Inflammatory macrophage (primary cell): ENCODE measurements at places on chromosomes 12 and 14.
A peak's percentile ranks its signal among the peaks of the same experiment; 100 is the strongest.

DNA sequence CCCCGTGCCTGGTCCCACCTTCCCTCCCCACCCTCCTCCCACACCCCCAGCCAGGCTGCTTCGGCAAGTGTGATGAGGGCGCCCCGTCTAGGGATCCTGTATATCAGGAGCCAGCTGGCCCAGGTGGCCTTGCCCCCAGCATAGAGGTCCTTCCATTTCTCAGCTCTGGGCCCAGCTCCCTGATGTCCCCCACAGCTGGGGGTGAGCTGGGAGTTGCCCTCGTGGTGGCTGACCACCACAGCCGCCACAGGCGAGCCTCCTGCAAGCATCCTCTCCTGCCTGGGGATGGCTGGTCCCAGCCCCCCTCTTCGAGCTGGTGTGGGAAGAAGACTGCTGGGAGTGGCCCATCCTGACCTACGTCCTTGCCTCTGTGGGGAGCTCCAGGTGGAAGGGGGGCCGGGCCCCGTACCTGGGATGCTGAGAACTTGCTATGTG is 7.4 kb downstream of the ASPG start:
- DNase-seq = no peak

GRCh38 chr12:113880988-113881962 is 84.8 kb downstream of the RBM19 start:
- DNase-seq = no peak

GRCh38 chr12:3496957-3497356 is 6.0 kb downstream of the PRMT8 start:
- DNase-seq = no peak

- peak; percentile 98 for DNase-seq
These were observed 23.1 kb downstream of the LLPH start for GRCh38 chr12:66107451-66107915.

GRCh38 chr12:132570635-132571034 is 39.7 kb downstream of the LRCOL1 start:
- DNase-seq = no peak

- DNase-seq = no peak
These were observed 5.4 kb downstream of the TCL1B start for GRCh38 chr14:95691591-95691990.

DNA sequence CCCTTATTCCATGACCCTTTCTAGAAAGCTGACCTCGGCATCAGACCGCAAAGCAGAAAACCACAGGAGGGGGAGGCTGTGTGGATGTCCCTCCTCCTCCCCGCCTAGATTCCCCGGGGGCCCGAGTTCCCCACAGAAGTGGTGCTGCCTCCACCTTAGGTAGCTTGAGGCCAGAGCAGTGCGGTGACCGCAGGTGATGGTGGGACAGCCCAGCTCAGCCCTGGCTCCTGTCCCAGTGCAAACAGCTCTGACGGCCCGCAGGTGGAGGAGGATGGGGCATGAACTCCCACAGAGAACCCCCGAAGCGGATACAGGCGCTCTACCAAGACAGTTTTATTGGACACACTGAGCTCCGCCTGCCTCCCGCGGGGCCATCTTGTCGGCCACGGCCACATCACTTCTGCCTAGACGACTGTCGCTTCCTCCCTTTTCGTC is 19.5 kb downstream of the ARL6IP4 start:
- DNase-seq = no peak

DNA sequence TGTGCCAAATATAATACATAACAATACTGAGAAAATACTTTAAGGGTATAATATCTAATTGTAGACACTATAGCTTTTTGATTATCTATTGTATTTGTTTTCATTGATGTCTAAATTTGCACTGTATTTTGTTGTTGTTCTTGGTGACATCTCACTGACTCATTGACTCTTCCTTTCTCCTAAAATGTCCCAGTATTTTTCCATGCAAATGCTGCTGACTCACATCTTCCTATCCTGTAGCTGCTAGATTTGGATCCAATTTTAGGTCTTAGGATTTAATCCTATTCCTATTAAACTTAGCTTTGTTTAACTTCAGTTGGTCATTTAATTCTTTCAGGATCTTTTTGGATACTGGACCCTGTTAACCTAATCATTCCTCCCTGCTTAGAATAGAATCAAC is 148.5 kb downstream of the TMTC2 start:
- DNase-seq = no peak

GRCh38 chr12:127162902-127163301 is 1104.1 kb upstream of the TMEM132C start:
- peak; percentile 10 for DNase-seq

GRCh38 chr12:32777159-32777558 is 21.5 kb upstream of the YARS2 start:
- no peak for DNase-seq

GRCh38 chr14:99672506-99673304 is 11.4 kb upstream of the CYP46A1 start:
- DNase-seq = peak; percentile 55

DNA sequence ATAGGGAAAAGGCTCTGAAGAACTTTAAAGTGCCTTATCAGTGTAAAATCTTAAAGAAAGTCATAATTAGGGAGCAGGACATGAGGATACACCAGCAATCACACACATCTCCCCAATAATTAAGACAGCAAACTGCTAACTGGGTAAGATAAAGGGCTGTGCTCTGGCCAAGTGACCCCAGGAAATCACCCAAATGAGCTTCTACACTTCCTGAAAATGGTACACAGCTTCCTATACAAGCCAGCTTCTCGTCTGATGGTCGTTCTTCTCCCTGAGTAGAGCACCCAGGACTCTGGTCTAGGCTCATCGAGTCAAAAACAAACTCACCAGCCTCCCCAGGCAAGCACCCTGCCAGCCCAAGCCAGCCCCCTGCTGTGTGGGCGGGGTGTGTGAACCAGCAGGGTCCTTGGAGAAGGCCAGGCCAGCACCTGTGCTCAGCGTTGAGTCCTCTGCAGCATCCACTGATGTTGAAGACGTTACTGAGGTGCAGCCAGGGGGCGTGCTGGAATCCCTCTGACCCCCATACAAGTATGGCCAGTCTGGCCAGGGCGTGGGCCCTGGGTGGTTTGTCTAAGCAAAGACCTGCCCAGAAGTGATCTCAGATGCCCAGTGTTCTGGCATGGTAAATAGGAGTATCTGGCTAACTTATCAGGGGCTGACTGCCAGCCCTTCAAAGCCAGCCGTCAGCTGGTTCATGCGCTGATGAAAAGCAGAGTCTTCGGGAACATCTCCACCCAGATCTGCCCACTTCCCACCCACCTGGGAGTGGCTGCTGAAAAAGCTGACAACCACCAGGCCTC is 41.4 kb downstream of the ACTN1 start:
- no peak for DNase-seq

DNA sequence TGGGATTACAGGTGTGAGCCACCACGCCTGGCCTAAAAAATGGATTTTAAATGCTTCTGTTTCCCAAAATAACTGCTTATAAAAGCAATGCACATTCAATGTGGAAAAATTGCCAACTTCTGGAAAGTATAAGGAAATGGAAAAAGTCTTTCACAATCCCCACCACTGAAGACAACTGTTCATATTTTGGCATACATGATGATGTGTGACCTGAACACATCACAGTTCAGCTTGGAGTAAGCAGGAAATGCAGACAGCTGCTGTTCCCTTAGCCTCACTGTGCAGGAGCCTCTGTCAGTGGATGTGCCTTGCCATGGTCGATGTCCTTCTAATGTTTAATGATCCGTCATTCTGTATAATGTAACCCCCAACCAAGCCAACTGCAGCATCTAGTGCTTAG is 5.2 kb downstream of the MTERF2 start:
- DNase-seq = no peak

DNA sequence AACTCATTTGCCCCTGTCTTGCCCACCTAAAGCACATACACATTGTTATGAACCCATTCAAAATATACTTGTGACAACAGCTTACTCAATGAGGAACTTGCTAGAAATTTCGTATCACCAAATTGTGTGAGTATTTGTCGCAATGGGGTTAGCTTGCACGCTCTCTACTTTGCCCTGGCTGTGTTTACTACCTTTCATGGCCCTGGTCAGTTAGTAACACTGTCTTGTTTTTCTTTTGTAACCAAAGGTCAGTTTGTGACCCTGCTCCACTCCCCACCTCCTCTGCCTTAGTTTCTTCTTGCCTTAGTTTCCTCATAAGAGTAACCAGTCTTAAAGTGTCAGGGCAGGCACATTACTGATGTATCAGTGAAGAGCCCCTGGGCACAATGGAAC is 205.8 kb upstream of the EEA1 start:
- DNase-seq = peak; percentile 71

DNA sequence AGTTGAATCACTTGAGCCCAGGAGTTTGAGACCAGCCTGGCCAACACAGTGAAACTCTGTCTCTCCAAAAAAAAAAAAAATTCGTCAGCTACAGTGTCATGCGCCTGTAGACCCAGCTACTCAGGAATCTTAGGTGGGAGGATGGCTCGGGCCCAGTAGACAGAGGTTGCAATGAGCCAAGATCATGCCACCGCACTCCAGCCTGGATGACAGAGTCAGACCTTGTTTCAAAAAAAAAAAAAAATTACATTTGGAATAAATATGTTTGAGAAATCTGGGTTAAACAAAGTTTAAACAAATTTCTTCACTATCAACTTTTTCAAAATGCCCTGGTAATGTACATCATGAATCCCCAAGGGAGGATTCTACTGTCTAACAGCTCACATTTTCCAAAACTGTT is 187.0 kb upstream of the RASSF8 start:
- peak; percentile 84 for DNase-seq

GRCh38 chr14:93858896-93859295 is 68.2 kb upstream of the FAM181A start:
- no peak for DNase-seq

- no peak for DNase-seq
These were observed 1.9 kb downstream of the CARMIL3 start for GRCh38 chr14:24053548-24054323.
